ENCODE measurements at places on chromosomes 3 and 15.

- DNase-seq = no peak
Observed at GRCh38 chr3:52805270-52806039, 10.9 kb downstream of the ITIH3 start.

DNA sequence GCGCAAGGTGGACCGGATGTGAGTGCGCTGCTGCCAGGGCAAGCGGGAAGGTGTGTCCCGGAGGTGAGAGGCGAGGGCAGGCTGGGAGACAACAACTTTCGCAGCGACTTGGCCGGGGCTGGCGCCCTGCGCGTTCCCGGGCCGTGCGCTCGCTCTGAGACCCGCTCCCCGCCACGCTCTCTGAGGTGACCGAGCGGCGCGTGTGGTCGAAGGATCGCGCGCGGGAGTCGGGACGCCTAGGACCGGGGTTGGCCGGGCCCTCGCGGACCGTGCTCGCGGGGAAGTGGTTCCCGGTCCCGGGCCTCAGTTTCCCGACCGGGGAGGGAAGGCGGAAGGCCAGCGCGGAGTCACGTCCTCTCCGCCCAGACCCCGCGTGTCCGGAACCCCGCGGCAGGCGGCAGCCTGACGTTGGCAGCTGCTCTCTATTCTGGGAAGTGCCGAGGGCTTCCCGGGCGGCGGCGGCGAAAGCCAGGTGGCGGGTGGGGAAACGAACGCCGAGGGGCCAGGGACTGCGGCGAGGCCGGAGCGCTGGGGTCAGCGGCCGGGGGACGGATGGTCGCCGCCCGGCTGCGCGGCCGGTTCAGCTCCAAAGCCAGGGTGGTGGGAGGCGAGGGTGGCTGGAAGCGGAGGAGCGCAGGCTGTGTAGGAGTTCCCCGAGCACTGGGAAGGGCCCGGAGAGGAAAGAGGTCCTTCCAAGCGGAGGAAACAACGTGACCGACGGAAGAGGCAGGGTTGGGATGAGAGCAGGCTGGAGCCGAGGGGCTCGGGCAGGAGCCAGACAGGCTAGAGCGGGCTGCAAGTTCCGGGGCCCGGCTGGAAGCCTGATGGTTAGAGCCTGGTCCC lies 1.0 kb upstream of the IGF2BP2 start:
- no peak for DNase-seq

DNA sequence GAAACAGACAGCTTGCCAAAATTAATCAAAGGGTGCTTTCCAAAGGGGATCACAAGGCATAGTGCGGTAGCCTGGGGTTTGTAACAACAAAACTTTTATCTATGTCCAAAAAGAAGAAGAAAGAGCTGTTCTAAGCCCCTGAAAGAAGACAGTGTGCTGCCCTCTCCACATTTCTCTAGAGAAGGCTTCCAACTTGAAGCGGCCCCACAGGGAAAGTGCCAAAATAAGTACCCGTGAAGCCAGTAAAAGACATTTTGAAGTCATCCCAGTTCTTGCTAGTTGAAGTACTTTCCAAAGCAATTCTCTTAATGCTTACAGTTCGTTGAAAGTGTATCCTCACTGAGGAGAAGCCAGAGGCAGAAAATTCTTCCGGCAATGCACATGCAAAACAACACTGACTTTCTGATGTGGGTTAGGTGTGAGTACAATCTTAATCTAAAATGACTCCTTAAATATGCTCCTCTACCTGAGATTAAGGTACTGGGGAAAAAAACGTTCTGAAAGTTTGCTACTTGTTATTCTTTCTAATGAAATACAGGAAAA lies 21.3 kb downstream of the GPR15 start:
- no peak for DNase-seq

DNA sequence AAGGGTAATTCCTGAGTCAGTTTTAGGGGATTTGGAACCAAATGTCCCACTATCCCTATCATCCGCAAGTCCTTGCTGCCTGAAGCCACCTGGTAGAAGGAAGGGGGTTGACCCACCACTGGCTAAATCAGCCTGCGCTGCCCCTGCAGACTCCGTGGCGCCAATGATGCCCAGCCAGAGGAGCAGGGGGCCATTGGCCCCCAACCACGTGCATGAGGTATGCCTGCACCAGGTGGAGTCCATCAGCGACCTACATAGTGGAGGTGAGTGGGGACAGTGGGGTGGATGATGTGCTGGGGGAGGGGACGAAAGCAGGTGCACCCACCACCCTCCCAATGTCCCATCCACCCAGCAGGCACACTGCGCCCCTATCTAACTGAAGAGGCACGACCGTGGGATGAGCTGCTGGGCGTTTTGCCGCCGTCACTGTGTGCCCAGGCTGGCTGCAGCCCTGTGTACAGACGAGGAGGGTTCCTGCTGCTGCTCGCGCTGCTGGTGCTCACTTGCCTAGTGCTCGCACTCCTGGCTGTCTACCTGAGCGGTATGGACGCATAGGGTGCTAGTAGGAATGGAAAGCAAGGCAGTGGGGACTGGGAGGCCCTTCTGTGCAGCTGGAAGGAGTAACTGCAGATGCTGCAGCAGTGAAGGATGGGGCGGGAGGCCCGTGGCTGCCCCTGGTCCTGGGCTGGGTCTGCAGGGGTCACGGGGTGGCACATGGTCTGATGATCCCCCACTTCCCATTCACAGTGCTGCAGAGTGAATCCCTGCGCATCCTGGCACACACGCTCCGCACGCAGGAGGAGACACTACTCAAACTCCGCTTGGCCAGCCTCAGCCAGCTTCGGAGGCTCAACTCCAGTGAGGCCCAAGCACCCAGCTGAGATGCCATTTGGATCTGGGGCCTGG lies 5.7 kb downstream of the IFRD2 start:
- no peak for DNase-seq

- DNase-seq = no peak
Observed at GRCh38 chr3:143751643-143752178, 96.6 kb downstream of the SLC9A9 start.
